Mucosa of gallbladder (tissue), 1 donor: ENCODE measurements at places on chromosomes 7 and 10.

- DNase-seq = peak; percentile 59
These were observed 42.2 kb upstream of the PDGFA start for GRCh38 chr7:561631-562373.

DNA sequence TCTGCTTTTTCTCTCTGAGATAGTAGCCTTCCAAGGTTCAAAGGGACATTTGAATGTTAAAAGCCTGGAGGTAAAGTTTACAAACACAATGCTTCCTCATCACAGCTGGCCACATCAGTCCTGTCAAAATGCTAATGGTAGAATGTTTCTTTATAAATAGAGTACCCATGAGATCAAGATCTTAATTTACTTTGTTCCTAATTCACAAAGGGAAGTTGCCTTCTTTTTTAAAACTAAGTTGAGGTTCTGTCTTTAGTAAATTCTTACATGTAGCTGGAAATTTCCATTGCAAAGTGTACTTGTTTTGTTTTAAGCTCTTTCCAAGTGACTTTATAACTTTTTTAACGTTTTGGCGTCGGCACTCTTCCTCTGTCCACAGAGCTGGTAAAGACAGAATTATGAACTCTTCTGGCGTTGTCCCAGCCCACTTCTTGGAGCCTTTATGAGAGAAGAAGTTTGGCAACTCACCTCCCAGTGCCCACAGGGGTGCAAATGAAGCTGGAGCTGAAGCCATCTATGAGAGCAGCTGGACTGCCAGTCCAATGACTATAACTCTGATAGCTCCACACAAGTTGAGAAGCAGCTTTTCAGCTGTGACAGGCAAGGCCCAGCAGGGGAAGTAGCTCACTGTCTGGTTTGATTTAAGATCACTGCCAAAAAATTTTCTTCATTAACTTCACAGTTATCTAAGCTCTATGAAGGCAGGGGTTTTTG, 23.3 kb downstream of the FZD1 start:
- no peak for DNase-seq

GRCh38 chr10:119268428-119268827, 61.1 kb downstream of the GRK5 start:
- DNase-seq = no peak

GRCh38 chr7:137989590-137989989, 12.3 kb downstream of the CREB3L2 start:
- no peak for DNase-seq

GRCh38 chr7:128872394-128872824, 9.8 kb downstream of the ATP6V1F start:
- DNase-seq = no peak

- no peak for DNase-seq
These were observed 130.8 kb downstream of the ZNF467 start for GRCh38 chr7:149642589-149642988.
